ENCODE measurements at places on chromosomes 7 and 10.

GRCh38 chr7:84666651-84667050 lies 472.1 kb upstream of the SEMA3A start:
- no peak for DNase-seq

GRCh38 chr10:26780793-26781601 lies 79.8 kb downstream of the ABI1 start:
- peak; percentile 88 for DNase-seq

GRCh38 chr10:21285742-21286331 lies 239.6 kb downstream of the SKIDA1 start:
- no peak for DNase-seq

- no peak for DNase-seq
These were observed 193.1 kb downstream of the SUGCT start for GRCh38 chr7:40327873-40328272.

DNA sequence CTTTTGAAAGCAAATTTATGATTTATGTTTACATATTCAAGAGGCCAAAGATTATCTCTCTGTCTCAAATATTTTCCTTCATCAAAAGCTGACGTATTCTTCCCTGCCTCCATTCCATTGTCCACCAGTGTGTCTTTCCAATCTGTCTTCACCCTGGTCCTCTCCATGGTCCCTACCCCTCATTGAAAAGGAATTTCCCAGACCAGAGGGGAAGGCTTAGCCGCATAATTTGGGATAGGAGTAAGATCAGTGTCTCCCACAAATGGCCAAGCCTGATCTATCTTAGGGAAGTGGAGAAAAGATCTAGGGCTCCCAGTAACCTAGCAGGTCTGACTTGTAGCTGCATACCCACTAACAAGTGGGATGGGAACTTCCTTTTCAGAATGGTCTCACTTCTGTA lies 46.3 kb upstream of the ZNF800 start:
- no peak for DNase-seq

GRCh38 chr7:525740-526139 lies 6.1 kb upstream of the PDGFA start:
- no peak for DNase-seq

GRCh38 chr10:92811986-92812385 lies 36.3 kb upstream of the EXOC6 start:
- DNase-seq: no peak

DNA sequence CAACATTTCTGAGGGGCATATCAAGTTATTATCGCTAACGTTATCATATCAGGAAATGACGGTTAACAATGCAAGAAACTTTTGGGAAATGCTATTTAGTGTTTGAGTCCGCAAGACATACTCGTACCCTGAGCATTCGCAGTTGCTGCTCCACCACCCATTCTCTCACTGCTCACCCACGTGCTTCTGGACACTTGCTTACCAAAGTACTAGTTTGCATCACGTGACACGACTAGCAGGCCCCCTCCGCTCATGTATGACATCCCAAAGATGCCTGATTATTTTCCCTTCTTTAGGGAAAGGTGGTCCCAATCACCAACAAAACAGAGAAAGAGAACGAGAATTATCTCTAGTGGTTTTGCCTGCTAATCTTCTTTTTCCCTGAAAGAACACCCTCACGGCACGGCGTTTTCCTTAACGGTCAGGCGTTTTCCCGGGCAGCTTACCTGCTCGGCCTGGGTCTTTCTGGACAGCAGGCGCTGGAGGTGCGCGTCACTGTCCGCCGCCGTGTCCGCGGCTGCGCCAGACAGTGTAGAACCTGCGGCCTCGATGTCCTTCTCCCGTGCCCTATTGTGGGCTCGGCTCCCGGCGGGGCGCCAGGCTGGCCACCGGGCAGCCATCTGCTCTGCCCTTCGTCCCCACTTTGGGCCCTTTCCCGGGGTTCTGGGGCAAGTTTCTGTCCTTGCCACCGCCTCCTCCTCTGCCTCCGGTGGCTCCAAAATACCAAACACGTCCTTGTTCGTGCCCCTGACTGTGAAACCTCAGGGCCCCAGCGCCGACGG lies at the start of gene SUPV3L1:
Gene SUPV3L1 (plus strand): TSS at position 492 of the 782 bp plus-strand sequence. CDS start 58 bp downstream, at position 550.
- peak; percentile 96 for DNase-seq

GRCh38 chr7:139990142-139990535 lies 72.6 kb downstream of the PARP12 start:
- DNase-seq: no peak

DNA sequence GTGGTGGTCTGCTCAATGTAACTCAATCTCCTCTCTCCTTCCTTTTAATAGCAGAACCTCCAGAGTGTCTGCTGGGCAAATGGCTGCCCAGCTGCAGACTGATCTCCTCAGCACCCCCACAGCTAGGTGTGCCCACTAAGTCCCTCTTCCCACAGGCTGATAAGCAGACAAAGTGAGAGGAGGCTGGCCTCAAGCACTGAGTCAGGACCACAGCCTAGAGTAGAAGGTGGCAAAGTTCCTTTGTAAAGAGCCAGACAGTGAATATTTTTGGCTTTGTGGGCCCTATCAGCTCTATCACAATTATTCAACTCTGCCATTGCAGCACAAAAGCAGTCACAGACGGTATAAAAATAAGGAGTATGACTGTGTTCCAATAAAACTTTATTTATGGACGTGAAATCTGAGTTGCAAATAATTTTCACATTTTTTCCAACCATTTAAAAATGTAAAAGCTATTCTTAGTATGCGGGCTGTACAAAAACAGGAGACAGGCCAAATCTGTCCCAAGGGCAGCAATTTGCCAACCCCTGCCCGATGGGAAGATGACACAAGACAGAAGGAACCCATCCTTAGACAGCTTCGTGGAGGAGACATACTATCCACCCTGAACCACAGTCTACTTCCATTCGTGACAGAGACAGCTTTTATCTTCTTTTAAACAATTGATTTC lies 23.4 kb downstream of the JAZF1 start:
- no peak for DNase-seq

DNA sequence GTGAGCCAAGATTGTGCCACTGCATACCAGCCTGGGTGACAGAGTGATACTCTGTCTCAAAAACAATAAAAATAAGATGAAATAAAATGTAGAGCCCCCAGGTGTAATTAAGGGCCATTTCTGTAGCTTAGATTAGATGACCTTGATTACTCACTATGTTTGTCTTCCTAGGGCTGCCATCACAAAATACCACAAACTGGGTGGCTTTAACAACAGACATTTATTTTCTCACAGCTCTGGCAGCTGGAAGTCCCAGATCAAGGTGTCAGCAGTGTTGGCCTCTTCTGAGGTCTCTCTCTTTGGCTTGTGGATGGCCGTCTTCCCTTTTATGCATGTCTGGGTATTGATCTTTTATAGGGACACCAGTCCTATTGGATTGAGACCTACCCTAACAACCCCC lies 6.1 kb downstream of the PTER start:
- DNase-seq: no peak

DNA sequence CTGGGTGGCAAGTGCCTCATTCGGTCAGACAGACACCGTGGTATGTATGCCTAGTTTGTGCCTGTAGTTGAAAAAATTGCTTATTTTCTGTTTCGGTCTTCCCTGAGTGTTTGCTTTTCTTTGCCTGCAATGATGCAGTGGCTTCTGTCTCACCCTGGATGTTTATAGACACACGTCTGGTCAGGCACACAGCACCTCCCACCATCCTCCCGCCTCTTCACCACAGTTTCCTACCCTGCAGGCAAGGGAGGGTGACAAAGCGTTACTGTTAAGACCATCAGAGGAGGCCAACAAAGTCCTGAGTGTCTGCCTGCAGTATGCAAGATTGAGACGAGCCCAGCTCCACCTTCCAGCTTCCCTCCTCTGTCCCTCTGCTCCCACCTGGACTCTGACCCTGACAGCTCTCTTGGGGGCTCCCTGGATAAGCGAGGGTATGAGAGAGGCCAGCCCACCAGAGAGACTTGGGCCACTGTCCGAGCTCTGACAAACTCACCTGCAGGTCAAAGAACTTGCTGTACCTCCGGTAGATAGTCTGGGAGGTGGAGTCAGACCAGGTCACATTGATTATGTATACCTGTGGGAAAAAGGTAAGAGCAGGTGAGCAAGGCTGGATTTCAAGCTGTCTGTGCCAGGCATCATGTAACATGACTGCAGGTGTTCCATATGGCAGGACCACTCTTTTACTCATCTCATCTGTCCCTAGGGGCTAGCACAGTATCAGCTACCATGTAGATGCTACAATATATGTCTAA lies 54.4 kb downstream of the SH3PXD2A start:
- no peak for DNase-seq

DNA sequence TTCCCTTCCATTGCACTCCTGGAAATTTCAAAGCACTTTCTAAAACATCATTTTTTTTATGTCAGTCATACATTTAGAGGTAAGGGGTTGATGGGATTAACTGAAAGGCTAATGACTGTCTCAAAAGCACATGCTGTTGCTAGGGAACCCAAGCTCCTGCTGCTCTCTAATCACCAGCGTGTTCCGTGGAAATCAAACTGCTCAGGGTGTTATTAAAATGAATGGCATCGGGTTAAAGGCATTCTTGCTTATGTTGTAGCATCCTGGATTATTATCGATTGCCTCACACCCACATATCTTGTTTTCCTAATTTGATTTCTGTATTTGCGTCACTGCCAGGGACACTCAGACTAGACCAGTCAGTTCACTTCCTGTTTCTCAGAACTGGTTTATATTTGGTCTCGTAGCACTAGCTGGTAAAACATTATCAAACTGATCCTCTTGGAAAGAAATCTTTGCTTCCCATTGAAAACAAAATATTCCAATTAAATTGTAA lies 216.5 kb upstream of the MKLN1 start:
- peak; percentile 55 for DNase-seq

DNA sequence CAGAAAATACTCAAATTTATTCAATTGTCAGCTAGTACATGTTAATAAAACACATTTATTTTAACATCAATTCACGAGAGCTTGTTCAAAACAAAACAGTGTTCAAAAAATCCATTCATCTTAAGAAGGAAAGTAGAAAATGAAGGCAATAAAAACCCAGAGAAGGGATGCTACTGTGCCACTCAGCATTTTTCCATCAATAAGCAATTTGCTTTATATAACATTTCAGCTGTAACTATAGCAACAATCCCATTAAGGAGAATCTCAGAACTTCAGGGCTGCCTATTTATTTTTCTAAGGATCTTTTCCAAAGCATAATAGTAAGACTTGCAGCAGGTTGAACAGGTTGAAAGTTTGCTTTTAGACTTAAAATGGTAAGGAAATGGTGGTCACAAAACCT lies 190.5 kb downstream of the PCLO start:
- DNase-seq: no peak

- no peak for DNase-seq
These were observed 237.1 kb upstream of the SHH start for GRCh38 chr7:156049366-156049765.

DNA sequence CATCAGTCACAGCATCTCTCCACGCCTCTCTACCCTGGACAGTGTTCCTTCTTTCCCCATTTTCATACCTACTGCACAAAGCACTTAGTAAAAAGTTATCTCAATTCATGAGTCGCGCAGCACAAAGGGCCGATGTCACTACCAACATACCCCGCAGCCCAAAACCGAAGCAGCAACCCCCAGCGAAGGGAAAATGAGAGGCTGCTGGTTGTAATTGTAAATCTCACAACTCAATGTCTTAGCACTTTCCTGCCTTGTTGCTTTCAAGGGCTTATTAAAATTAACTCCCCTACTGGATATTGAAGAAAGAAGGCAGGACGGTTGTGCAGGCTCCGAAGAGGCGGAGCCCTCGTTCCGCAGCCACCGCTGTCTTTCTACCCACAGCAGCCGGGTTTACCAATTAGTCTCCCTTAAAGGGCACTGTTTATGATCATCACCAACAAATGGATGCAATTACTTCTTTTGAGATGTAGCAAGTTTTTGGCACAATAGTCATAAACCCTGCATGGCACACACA lies 6.5 kb downstream of the DIP2C start:
- DNase-seq: no peak

DNA sequence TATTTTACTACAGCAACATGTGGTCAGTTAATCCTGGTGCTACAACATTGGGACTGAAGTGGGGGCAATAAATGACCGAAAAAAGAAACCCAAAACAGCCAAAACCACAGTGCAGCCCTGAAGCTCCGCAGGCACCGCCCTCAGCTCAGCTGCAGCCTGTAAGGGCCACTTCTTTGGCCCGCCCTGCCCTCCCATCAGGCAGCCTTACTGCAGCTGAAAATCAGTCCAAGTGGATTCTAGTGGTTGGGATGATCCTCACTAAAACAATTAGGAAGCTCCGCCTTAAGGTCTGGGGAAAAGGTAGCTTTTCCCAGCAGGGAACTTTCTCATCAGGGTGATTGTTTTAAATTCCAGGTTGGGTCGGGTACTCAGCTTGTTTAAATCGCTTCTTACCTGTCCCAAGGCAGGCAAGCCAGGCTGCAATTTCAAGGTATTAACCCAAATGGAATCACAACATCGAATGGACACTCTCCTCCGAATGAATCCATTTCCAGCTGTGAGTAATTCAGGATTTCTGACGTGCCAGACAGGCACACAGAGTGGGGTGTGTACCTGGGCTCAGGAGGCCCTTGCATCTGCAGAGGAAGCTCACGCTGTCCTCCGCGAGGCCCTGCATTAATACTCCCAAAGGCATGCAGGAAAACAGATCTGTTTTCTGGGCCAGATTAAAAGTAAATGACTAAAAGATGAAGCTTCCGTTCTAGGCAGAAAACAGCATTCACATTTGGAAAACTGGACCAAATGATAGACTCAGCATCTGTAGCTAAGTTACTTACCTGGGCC lies 104.3 kb downstream of the CREB5 start:
- no peak for DNase-seq

DNA sequence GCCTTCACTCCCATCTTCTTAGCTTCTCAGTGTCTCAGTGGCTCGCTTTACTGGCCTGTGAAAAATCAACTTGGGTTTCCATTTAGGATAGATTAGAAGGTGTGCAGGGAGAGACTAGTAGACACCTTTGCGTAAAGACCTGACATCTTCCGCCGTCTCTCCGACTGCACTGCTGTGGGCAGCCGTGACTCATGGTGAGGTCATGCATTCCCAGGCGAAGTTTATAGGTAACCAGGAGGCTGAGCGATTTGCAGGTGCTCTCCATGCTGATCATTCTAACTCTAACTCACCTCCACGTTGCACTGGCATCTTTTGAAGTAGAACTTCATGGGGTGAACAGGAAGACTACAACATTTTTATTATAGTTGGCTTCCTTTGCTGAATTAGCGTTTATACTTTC lies 68.0 kb upstream of the ZNF438 start:
- no peak for DNase-seq

DNA sequence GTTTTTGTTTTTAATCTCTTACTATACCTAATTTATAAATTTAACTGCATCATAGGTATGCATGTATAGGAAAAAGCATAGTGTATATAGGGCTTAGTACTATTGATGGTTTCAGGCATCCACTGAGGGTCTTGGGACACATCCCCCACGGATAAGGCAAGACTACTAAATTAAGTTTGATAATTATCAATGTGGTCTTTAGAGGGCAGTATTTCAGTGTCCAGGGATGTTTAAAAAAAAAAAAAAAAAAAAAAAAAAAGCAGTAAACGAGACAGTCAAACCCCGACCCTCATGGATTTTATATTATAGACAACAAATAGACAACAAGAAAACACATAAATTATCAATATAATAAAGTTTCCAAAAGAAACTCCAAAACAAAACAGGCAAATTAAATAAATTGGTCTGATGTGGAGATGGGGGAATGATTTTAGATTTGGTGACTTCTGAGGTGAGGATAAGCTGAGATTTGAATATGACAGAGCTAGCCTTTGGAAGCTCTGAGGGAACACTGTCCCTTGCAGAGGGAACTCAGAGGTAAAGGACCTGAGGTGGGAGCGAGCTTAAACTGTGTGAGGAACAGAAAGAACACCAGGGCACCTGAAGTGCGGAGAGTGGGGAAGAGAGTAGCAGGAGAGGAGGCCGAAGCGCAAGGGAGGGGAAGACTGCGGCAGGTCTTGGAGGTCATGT lies 14.8 kb downstream of the ACSM6 start:
- peak; percentile 41 for DNase-seq
